GM03348 (cell line): ENCODE measurements at places on chromosomes 3 and 15.

GRCh38 chr3:161221806-161222600, 892 bp downstream of the NMD3 start:
- DNase-seq: peak; percentile 30

DNA sequence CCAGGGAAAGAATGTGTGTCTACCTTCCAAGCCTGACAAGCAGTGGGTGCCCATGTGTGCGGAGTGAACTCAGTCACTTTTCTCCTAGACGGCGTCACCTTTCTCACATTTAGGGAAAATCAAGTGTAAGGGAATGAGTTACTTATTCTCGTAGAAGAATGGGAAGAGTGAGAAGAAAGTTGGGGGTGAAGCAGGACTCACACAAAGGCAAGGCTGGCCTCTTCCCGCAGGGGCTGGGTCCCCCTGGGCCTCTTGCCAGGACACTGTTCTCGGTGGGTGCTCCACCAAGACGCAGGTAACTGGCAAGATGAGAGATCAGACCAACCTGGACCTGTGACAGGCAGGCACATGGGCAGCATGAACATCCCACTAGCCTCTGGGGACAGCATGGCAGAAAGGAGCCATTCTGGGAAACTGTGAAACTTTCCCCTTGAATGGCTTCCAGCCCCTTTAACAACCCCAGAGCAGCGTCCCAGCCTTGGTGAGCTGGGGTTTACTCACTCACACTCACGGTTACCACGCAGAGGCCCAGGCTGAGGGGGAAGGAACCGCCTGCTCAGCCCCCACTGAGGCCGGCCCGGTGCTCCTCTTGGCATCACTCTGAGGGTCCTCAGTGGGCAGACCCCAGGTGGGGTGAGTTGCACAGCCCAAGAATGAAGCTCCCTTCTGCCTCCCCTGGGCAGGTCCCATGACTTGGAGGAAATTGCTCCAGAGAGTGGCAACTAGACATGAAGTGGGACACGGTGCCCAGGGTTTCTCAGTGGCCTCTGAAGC, 15.0 kb upstream of the SRP14 start:
- no peak for DNase-seq

- DNase-seq: no peak
Measured at GRCh38 chr15:73885954-73886700, 12.8 kb downstream of the TBC1D21 start.

GRCh38 chr15:99102332-99103235, 2.3 kb upstream of the SYNM start:
- no peak for DNase-seq

DNA sequence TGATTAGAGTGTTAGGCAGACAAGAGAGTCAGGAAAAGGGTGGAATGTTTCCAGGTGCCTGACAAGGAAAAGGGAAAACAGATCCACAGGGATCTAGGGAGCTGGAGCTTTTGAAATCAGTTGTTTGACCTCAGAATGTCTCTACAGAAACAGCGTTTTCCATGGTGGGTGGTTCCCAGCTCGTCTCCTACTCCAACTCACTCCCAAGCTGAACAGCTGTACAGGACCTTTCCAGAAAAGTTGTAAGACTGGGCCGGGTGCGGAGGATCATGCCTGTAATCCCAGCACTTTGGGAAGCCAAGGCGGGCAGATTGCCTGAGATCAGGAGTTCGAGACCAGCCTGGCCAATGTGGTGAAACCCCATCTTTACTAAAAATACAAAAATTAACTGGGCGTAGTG, 55.7 kb upstream of the RYK start:
- no peak for DNase-seq

GRCh38 chr3:186644683-186645082, 4.5 kb downstream of the FETUB start:
- no peak for DNase-seq

DNA sequence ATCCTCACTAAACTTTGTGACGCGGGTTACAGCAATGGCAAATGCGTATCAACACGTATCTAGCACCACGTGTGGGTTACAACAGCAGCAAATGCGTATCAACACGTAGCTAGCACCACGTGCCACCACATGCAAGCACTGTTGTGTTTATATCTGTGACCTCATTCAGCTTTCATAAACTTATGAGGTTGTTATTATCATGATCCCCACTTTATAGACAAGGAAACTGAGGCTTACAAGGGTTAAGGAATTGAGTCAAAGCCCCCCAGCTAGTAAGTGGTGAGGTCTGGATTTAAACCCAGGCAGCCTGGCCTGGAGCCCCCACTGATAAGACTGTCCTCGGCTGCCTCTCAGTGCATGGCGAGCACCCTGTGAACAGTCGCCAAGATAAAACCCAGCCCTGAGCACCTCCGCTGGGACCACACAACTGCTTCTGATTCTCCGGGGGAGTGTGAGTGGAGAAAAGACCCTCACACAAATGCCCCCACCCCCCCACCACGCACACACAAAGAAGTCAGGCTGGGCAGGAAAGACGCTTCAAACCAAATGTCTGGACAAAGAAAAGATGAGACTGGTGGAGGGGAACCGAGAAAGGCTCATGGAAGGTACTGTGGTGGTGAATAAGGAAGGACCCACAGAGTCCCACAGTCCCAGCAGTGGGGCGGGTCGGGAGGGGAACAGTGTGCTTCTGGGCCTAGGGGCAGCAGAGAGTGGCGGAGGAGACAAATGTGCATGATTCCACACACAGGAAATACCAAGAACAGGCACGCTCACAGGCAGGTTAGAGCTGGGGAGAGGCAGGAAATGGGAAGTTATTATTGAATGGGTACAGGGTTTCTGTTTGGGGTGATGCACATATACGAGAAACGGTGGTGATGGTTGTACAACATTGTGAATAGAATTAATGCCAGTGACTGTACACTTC, 173.4 kb downstream of the XXYLT1 start:
- no peak for DNase-seq

DNA sequence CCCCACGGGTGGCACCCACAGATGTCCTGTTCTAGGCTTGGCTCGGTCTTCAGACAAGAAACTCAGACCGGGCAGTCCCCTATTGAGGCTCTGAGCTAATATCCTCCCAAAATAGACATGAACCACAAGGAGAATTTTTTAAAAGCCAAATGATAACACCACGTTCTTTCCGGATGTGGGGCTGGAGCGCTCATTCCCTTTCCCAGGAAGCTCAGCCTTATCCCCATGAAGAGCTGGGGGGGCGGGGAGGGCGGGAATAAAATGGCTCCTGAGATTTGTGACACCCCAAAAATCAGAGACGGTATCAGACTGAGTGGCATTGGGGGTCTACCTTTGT, 1.1 kb downstream of the SLC6A1 start:
- DNase-seq: no peak

GRCh38 chr3:74107451-74107850, 482.7 kb upstream of the PDZRN3 start:
- no peak for DNase-seq

- DNase-seq: no peak
Measured at GRCh38 chr3:25903371-25904129, 113.7 kb downstream of the OXSM start.

GRCh38 chr15:64461721-64462162, 1.4 kb downstream of the ZNF609 start:
- peak; percentile 24 for DNase-seq

DNA sequence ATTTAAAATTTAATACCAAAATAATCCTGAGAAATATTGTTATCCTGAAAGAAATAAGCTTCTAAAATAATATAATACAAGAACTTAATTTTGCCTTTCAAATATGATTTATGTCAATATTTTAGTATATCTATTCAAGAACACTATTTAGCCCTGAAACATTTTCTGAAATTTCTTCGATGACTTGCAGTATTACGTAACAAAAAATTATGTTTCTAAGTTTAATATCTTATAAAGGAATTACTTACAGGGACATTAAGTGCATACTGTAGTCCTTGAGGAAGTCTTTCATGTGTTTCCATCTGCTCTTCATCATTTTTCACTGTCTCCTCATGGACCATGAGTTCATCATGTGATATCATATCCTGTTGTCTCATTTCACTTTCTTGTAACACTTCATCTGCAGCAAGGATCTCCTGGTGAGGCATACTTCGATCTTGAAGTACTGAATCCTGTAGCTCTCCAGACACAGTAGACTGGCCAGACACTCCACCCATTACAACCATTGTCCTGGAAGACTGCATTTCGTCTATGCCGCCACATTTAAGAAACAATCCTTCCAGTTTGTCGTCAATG, 62.0 kb downstream of the ZNF148 start:
- DNase-seq: peak; percentile 7

- no peak for DNase-seq
Measured at GRCh38 chr15:52254391-52254790, 41.2 kb downstream of the MYO5C start.

GRCh38 chr15:40328176-40328575, 4.7 kb downstream of the INAFM2 start:
- peak; percentile 47 for DNase-seq

DNA sequence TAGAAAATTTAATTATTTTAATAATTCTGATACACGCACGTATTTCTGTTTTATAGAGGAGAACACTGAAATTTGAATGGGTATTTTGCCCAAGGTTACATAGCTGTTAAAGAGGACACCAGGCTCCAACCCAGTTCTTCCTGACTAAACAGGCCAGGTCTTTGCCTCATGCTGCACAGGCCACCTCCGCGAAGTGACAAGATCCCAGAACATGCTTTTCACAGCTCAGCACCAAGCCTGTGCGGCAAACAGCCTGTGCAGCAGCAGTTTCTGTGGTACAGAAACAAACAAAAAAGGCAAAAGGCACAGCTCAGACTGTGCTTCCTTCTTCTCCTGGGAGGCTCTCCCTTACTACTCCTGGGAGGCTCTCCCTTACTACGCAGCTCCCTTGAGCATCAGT, 6.5 kb downstream of the FOXL2 start:
- DNase-seq: no peak

GRCh38 chr3:53705024-53705745, 141.0 kb downstream of the CHDH start:
- no peak for DNase-seq

- no peak for DNase-seq
Measured at GRCh38 chr3:168191856-168192255, 96.1 kb upstream of the GOLIM4 start.

DNA sequence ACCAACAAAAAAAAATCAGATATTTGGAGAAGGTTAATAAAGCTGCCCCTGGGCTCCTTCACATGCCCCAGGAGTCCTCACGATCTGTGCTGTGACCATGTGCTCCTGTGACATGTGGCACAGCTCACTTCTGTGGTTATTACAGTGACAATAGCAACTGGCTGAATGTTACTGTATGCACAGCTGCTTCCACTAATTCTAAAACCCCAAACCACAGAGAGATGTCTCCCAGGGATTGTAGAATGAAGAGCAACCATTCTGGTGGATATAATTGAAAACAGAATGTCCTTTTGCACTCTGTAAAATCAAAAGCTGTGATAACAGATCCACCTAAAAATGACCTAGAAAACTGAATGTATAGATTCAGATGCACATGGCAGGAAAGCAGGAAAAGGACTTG, 489.2 kb upstream of the CNTN4 start:
- DNase-seq: no peak

DNA sequence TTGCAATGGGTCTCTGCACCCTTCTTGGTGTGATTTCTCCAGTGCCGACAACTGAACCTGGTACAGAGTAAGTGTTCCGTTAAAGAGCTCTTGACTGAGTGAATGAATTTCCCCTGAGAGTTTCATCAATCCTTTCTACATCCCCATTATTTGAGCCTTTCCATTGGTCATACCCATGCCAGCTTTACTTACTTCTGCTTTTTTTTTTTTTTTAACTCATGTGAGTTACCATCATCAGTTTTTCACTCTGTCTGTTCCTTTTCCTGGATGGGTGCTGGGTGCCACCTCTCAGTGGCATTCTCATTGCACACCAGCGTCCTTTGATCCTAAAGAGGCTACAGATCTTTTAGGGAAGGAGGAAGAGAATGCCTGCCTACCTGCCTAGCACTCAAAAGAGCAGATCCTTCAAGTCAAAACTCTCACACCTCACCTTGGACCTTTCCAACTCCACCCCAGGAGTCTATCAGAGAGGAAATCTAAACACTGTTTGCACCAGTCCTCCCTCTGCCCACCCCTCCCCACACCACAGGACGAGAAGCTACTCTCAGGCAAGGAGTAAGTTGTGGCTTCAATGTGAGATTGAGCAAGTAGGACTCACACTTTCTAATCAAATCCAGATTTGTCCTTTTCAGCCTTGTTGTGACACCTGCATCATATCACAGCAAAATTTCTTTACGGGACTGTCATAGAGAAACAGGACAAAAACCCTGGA, 13.1 kb upstream of the USP3 start:
- DNase-seq: no peak

DNA sequence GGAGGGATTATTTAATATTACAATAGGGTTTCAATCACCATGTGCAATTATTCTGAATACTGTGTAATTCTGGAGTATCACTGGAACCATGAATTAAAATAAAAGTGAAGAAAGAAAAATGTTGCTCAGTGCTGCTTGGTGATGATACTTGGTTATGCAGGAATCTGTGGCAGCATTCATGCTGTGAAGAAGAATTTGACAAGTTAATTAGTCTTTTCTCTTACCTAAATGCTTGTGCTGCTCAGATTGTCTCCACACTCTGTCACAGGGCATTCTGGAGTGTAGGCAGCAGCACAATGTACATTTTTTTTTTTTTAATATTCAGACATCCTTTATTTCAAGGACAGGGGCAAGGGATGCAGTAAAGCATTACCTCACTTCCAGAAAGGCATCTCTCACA, 749.3 kb upstream of the CADM2 start:
- DNase-seq: no peak

DNA sequence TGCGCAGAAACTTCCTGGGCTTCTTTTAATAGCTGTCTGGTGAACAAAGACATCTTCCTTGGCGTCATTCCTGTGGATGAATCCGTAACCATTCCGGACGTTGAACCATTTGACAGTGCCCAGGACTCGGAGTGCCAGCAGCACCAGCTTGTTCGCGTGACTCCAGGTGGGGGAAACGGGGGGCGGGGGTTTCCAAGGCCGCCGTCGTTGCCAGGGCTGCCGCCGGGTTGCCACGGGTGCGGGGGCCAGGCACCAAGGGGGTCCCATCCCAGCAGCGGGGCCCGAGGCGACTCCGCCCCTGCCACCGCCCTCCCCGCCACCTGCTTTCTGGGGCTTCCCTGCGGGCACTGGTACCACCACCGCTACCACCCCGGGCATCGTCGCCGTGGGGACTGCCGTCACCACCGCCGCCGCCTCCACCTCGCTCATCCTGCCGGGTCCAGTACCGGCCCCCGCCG, 22.8 kb downstream of the RGMA start:
- no peak for DNase-seq

- no peak for DNase-seq
Measured at GRCh38 chr15:20295238-20295811, 246.3 kb downstream of the GOLGA6L6 start.

GRCh38 chr3:42036483-42036823, 54.7 kb upstream of the TRAK1 start:
- DNase-seq: peak; percentile 82
